ENCODE measurements at places on chromosomes 16 and 17.

- DNase-seq = no peak
Measured at GRCh38 chr16:87461466-87461991, 31.3 kb downstream of the ZCCHC14 start.

DNA sequence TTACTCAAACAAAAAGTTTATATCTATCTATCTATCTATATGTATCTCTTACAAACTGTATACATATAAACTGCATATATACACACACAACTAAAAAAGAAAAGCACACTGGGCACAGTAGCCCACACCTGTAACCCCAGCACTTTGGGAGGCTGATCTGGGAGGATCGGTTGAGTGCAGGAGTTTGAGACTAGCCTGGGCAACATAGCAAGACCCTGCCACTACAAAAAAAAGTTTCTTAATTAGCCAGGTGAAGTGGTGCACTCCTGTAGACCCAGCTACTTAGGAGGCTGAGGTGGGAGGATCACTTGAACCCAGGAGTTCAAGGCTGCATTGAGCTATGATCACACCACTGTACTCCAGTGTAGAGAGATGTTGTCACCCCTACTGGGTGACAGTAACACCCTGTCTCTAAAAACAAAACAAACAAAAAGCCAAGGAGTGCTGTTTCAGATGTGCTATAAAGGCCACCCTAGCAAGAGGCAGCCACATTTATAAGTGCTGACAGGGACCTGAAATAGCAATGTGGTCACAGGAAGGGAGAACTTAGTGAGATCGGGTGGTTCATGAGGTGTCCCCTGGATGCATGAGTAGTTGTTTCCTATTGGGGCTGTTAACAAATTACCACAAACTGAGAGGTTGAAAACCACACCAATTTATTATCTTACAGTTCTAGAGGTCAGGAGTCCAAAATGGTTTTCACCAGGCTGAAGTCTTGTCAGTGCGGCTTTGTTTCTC is 4.8 kb downstream of the CD2BP2 start:
- DNase-seq = no peak

DNA sequence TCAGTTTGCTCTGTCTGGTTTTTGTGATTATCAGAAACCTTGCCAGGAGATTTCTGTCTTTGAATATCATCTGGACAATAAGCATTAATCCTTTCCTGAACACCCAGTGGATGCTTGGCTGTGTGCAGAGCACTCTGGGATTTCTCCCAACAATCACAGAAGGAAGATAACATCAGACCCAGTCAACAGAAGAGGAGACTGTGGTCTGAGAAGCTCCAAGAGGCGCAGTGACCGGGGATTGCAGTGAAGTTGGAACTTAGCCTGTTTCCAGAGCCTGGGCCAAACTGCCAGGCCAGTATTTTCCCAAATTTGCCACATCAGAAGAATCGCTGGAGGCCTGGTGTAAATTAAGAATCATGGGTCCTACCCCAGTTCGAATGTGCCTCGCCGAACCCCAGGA is 264.7 kb downstream of the C16orf95 start:
- DNase-seq = no peak

GRCh38 chr17:71251951-71252350 is 868.9 kb upstream of the SOX9 start:
- DNase-seq = no peak

DNA sequence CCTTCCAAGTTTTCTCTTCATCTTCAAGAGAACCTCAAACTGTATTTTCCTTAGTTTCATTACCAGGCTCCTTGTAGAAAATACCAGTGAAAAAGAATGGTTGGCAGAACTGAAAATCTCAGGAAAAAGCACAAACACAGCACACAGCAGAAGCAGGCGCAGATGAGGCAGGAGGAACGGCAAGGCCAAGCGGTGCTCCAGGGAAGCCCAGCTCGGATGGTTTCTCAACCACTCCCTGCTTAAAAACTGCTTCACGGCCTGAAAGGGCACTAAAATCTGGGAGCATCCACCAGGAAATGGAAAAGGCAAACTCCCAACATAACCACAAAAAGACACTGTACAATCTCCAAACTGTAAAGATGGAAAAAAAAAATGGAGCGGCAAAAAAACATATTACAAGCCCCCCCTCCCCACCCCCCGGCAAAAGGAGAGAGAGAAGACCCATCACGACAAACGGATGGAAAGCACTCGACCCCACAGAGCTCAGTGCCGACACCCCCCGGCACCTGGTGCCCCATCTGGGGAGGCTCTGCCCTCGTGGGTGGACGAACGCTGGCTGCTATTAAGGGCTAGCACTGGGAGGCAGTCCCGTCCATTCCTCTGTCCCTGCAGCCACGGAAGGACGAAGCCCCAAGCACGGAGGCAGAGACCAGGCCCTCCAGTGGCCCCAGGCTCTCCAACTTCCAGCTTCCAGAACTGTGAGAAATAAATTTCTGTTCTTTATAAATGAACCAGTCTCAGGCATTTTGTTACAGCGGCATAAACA is 127.5 kb downstream of the ZNF778 start:
- no peak for DNase-seq

DNA sequence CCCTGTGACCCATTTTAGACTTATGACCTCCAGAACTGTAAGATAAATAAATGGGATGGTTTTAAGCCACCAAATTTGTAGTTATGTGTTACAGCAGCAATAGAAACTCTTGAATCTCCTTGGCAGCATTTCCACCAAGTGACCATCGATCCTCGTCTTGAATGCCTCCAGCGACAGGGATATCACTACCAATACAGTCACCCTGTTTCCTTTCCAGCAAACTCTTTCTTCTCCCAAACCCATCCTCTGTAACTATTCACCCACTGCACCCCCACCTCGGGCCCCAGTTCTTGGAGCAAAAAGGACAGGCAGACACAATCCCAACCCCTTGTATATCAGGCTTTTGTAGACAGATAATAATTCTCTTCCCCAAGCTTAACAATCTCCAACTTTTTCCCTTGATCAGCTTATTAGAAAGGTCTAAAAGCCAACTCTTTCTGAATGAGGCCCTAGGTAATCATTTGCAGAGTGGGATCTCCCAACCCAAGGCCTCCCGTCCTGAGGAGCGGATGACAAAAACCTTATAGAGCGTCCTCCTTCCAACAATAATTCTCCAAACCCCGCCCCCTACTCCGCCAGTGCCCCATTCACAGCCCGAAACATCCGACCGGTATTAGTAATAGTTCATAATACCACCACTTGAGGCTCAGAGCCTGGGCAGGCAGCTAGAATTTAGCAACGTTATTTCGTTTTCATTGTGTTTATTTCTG is 14.7 kb upstream of the PLLP start:
- DNase-seq = no peak

DNA sequence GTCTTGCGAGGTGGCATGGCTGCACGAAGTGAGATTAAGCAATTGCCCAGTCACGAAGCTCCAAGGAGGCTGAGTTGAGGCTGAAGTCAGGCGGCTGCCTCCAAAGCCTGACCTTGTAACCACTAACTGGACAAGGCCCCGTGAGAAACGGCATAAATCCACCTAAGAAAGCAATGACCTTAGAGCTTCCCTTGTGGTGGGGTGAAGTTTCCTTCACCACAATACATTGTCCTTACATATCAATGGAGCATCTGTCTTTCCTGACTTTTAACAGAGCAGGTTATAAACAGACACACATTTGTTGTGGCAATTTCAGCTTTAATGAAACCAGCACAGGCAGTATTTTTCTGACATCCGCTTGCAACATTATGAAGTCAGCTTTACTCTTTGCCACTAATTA is 2.5 kb upstream of the MED9 start:
- no peak for DNase-seq

Measured in stimulated activated CD4-positive, alpha-beta T cell treated with anti-CD3 and anti-CD28 coated beads, Interleukin-12 subunit alpha, Interleukin-12 subunit beta, amount 100 ng/mL, for 48 hours (primary cell).